Stimulated activated CD8-positive, alpha-beta memory T cell treated with anti-CD3 and anti-CD28 coated beads, Interleukin-4, amount 100 ng/mL, for 1 hour (primary cell): ENCODE measurements at places on chromosomes 5 and 9.

DNA sequence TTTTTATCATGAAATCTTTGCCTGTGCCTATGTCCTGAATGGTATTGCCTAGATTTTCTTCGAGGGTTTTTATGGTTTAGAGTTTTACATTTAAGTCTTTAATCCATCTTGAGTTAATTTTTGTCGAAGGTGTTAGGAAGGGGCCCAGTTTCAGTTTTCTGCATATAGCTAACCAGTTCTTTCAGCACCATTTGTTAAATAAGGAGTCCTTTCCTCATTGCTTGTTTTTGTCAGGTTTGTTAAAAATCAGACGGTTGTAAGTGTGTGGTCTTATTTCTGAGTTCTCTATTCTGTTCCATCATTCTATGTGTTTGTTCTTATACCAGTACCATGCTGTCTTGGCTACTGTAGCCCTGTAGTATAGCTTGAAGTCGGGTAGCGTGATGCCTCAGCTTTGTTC is 55.9 kb downstream of the YTHDC2 start:
- DNase-seq: no peak

GRCh38 chr9:69970001-69970533 is 73.6 kb upstream of the MAMDC2 start:
- no peak for DNase-seq

DNA sequence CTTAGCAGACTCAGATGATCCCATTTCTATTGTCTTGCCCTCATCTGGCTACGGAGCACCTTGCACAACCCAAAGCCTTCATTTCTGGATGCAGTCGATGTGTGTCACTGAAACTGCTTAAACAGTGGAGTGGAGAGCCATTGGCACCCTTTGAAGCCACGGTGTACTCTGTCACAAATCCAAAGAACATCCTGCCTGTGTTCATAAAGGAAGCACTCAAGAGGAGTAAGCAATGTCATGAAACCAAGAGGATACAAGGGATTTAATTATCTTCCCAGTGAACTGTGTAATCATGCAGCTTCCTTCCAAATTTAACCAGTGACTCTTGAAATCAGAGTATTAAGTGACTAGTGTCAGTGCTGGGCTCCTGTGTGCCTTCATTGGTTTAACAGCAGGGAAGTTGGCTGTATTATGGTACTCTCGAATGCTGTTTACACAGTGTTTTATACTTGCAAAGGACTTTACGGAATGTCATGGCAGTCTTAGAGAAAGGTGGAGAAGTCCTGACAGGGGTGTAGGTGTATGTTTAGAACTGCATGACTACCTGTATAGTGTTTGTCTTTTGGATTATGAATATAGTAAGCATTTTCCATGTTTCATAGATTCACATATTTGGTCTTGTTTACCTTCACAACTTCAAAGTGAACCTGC is 41.9 kb downstream of the CD180 start:
- no peak for DNase-seq

DNA sequence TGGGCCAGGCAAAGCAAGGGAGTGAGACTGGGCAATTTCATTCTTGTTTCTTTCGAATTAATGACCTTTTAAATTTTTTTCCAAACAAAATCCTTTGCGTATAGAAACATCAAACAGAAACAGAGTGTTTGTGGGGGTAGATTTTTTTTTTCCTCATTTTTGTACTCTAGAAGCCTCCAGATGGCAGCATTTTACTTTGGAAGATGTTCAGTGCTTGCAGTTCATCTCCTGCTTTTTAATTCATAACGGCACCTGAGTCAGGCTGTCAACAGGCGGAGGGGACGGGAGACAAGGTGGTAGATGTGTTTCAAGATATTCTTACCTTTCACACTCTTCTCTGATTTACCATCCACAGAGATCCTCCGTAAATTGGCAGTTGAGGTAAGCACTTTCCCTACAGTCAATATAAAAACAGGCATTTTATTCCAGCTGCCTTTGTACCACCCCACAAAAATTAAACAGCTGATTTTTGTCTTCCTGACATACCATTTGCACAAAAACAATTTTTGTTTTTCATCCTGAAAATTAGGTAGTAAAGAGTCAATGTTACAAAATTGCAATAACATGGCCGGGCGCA is 99.5 kb upstream of the FBXL17 start:
- DNase-seq: no peak

DNA sequence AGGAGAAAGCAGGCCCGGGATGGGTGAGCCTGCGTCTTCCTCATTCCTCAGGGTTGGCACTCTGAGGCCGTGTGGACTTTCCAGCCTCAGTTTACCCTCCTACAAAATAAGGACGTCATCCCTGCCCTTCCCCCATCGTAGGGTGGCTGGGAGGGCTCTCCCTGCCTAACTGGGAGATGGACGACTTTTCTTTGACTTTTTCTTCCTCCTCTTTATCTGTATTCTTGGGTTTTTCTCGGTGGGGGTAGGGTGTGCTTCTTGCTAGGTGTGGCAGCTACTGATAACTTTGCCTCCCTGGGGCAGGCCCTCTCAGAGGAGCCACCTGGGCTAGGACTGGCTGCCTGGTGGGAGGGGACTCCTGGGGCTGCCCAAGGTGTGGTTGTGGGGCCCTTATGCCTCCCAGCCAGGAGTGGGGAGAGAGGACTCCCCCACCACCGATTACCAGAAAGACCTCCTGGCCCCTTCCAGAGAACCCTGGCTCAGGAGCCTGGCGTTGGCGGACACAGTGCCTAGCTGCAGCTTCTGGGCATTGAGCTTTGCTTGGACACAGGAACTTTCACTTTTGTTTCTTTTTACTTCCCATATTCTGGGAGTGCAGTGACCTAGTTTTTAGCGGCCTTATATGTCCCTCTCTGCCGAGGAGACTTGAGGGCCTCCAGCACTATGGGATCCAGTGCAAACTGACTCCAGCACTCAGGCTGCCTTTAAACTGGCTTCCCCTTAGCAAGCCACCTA is 6.1 kb downstream of the GLIPR2 start:
- DNase-seq: no peak

GRCh38 chr9:115540091-115540490 is 422.1 kb upstream of the TNC start:
- DNase-seq: no peak

DNA sequence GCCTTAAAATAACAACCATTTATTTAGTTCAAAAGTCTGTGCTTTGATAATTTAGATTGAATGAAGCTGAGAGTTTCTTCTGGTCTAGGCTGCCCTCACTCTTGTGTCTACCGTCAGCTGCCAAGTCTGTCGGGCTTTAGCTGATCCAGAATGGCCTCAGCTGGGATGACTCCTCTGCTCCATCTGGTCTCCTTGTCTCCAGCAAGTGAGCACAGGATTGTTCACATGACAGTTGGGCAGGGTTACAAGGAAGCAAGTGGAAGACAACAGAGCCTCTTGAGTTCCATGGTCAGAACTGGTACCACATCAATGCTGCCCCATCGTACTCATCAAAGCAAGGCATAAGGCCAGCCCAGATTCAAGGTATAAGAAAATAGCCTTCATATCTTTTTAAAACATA is 9.0 kb downstream of the HTR1A start:
- no peak for DNase-seq

- no peak for DNase-seq
These were observed 33.4 kb upstream of the ANXA1 start for GRCh38 chr9:73118286-73118685.

GRCh38 chr5:68894673-68895072 is 199.1 kb upstream of the SLC30A5 start:
- no peak for DNase-seq

- no peak for DNase-seq
These were observed 472.8 kb downstream of the PSAT1 start for GRCh38 chr9:78769690-78770089.

DNA sequence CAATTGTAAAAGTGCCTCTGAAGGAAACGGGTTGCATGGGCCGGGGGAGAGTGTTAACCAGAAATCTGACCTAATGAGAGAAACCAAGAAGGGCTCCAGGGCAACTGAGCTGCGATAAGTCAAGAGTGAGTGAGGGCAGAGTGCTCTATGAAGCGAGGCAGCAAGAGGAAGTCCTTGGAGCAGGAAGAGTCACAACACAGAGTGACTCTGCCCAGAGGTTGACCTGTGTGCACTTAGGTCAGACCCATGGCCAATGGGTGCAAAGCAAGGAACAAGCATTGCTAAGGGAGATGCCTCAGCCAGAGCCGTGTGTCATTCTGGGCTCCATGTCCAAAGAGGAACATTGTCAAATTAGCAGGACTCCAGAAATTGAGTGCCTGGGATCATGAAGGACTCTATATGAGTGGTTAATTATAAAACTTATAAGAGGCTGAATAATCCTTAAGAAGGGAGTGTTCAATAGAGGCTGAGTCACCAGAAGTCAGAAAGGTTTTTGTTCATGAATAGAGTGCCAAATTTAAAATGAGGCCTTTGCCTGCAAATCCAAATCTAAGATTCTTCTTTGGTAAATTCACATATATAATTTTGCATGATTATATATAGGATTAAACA is 438.5 kb downstream of the MED10 start:
- DNase-seq: no peak

GRCh38 chr5:37723162-37723961 is 116.5 kb downstream of the GDNF start:
- DNase-seq: no peak

GRCh38 chr5:151700296-151700695 is 13.6 kb upstream of the SPARC start:
- no peak for DNase-seq

DNA sequence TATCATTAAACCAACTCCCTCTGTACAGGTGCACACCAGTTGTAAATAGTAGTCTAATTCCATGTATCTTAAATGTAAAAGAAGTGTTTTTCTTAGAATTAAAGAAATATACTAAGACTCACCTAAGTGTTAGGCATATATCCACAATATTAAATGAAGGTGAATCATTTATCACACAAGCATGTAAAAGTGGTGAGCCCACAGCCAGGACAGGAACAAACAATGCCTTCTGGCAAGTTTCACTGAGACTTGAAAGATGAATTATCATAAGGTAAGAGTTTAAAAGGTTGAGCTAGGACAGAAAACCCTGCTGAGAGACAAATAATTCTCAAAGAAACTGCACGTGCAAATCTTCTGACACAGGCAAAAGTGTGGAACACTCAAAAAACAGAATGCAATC is 832.5 kb downstream of the TAF11L14 start:
- no peak for DNase-seq

- DNase-seq: no peak
These were observed 136.7 kb upstream of the TNFAIP8 start for GRCh38 chr5:119218830-119219782.

DNA sequence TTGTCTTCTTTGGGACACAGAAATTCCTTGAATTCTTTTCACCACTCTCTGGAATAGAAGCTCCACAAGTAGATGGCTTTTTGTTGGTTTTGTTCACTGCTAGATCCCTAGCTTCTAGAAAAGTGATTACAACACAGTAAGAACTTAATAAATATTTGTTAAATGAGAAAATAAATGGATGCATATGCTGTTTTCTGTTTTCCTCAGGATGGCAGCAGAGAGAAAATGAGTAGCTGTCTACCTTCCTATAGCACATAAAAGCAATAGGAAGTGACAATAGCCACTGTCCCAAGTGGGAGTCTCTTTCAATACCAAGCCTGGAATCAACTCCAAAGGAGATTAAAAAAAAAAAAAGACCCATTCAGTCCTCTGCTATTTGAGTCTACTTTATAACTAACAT is 100.6 kb upstream of the NREP start:
- no peak for DNase-seq

GRCh38 chr5:150625831-150626746 is 14.4 kb upstream of the SYNPO start:
- no peak for DNase-seq
